ENCODE measurements at places on chromosomes 6 and 20.
A peak's percentile ranks its signal among the peaks of the same experiment; 100 is the strongest.

GRCh38 chr6:138719744-138720143, 53.8 kb upstream of the CCDC28A start:
- no peak for DNase-seq

DNA sequence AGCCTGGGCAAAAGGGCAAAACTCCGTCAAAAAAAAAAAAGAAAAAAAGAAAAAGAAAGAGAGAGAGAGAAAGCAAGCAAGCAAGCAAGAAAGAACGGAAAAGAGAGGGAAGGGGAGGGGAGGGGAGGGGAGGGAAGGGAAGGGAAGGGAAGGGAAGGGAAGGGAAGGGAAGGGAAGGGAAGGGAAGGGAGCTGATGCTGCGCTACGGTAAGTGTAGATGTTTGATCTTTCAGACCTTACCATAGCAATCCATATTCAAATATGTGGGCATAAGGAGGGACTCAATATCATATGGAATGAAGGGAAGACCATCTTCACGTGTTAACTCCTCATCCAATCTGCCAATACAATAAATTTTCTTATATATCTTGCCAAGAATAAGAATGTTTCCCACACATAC, 11.9 kb downstream of the DPPA5 start:
- no peak for DNase-seq

DNA sequence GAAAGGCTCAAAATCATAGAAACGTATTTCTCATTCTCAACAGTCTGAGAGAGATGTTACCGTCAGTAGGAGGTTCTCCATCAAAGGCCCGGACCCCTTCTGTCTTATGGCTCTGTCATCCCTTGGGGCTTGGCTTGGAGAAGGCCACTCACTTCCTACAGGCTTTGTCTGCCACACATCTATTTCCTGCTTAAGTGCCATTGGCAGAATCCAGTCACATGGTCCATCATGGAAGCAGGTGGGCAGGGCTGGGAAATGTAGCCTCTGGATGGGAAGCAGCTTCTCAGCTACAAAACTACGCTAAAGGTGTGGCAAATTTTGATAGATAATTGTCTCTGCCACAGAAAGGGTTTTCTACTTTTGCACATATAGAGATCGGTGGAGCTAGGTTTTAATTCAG, 12.6 kb upstream of the ZFP64 start:
- DNase-seq, result no peak

- DNase-seq, result no peak
These were observed 12.7 kb downstream of the CPNE1 start for GRCh38 chr20:35651958-35652357.

DNA sequence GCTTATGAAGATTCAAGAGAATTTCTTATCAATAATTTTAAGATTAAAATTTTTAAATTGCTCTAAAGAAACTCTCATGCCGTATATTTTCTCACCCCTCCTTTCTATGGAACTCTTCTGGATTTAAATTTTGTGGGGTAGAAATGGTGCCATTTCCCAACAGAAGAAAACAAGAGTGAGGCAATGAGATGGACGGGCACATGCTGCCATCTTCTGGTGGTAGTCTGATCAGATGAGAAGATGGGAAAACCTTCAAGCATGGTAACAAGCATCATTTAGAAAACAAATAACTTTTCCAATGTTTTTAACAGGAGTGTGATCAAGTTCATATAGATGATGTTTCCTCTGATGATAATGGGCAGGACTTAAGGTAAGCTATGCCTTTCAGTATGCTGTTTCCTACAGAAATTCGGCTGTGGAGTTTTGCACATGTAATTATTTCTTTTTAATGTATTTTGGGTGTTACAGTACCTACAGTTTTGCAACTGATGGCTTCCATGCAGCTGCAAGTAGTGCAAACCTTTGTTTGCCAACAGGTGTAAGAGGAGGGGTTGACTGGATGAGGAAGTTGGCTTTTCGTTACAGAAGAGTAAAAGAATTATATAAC, 271.4 kb downstream of the EYA4 start:
- DNase-seq, result peak; percentile 28

DNA sequence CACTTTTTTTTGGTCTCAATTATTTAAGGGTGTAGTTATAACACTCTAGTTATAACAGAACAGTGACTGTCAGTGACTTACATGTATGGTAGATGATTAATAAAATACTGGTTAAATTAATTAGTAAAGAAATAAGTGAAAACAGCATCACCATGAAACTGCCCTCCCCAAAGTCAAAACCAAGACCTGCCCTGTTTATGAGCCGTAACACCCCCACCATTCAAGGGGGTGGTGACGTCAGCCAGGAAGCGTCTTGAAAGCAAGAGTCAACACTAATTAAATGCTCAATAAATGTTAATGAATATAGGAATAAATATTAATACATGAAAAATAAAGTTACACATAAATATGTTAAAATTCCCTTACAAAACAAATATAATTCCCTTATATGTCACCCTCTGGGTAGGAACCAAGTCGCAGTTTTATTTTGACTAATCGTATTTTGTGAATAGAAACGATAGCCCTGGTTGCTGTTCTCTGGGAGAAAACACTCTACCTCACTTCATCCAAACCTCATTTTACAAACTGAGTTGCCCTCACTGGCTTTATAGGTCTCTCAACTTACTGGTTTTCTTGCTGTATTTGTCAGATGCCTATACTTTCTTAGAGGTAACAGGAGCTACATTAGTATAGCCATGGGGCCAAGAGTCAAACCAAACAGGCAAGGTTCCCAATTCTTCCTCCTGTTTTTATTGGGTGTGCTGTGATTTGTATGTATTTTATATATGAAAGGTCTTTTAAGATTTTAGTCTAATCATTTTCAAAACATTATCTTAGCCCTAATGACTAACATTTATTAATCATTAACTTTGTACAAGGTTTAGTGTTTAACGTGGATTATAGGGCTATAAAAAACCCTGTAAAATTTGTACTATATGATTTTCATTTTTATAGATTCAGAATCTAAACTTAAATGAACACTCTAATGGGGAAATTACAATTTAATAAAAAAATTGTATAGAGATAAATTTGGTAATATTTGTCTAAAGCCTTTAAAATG, 227.9 kb upstream of the IRAK1BP1 start:
- DNase-seq, result no peak

- DNase-seq, result no peak
These were observed 626.1 kb downstream of the DHX35 start for GRCh38 chr20:39588148-39588757.

All from HS-5 (cell line).